MCF 10A (cell line): ENCODE measurements at places on chromosomes 5 and 9.

- no peak for DNase-seq
Measured at GRCh38 chr5:149944666-149945065, at the start of gene PDE6A. Gene PDE6A, minus strand, starts transcription at chr5:149944793. Its CDS starts 120 bp downstream, at chr5:149944673.

- no peak for DNase-seq
Measured at GRCh38 chr9:10095208-10095607, 517.6 kb downstream of the PTPRD start.

GRCh38 chr5:60978968-60979367 lies 34.0 kb downstream of the NDUFAF2 start:
- DNase-seq: no peak

- no peak for DNase-seq
Measured at GRCh38 chr9:22010866-22011625, 1.9 kb upstream of the CDKN2B start.

DNA sequence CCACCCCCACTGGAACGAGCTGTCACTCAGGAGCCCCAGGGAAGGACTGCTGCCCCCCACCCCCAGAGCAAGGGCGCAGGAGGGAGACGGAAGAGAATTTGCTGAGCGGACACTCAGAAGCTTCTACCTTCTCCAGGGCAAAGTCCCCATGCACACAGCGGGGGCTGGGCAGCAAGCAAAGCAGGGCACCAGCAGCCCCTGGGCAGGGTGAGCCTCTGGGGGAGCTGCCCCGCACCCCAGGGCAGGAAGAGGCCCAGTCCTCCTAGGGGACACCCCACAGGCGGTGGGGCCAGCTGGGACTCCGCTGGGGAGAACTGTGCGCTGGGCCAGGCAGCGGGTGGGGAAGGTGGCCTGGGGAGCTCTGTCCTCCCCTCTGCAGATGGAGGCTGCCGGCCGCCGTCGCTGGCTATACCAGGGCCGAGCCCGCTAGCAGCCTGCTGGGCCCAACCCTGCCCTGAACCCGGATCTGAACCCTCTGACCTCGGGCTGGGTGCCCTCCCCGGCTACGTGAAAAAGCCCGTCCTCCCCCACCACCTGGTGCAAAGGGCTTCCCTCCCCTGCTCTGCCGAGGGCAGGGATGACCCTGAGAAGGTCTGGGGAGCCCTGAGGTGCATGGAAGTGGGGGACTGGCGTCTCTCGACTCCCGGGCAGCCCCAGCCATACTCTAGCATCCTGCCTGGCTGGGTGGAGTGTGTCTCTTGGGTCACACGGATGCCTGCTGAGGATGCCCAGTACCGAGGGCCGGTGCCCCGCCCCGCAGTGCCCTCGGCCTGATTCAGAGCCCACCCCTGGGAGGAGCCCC lies 597 bp upstream of the SLC34A3 start:
- DNase-seq: no peak

GRCh38 chr5:29131285-29131684 lies 2062.2 kb upstream of the CDH6 start:
- no peak for DNase-seq

DNA sequence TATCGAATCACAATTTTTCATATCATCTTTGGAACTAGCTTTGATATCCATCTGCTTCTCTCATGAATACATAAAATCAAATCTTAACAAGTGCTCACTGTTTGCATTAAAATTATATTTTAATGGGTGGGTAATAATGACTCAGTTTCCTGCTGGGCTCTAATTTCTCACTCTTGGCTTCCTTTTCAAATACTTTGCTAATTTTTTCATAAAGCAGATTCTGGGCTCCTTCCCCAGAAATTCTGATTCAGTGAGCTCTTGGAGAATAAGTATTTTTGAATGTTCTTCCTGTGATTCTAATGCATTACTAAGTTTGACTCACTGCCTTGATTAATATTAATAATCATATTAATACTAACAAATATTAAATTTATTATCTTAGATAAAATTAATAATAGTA lies 48.9 kb downstream of the YIPF5 start:
- no peak for DNase-seq

- DNase-seq: no peak
Measured at GRCh38 chr9:75666856-75667554, 223.5 kb upstream of the PCSK5 start.

DNA sequence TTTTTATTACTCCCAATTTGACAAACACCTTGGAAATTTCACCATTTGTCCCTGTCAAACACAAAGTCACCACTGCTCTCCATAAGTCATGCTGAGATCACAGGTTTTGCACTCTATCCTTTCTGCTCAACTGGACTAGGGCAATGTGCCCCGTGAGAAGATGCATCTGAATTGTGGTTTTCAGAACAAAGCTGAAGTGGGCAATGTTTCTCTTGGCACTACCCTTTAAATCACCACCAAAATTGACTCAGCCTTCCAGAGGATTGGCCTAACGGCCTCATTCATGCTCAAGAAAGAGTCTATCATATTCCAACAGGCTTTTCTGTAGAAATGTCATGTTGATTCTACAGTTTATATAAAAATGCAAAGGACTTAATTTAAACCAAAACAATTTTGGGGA lies 81.0 kb upstream of the TRIO start:
- peak; percentile 46 for DNase-seq

DNA sequence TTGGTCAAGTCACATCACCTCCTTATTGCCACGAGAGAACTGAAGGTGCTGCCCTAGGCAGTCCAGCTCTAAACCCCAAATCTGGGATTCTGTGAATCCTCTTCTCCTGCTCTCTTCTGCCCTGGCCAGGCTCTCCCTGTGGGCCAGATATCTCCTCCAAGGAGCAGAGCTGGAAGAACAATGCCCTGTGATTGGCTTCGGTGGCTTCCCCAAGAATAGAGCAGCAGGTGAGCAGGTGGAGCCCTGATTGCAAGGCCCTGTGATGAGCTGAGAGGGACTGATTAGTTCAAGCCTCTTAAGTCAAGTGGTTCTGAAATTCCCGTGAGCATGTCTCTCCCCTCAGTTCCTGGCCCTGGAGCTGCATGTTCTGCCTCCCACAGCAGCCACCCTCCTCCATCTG lies 175.3 kb upstream of the BRINP1 start:
- DNase-seq: no peak

GRCh38 chr5:171157775-171158174 lies 151.3 kb upstream of the TLX3 start:
- no peak for DNase-seq

- DNase-seq: no peak
Measured at GRCh38 chr5:135319928-135320606, 79.0 kb downstream of the MACROH2A1 start.

GRCh38 chr9:115386963-115387770 lies 269.2 kb upstream of the TNC start:
- DNase-seq: no peak

- DNase-seq: no peak
Measured at GRCh38 chr5:130777794-130778193, 387.3 kb downstream of the HINT1 start.

DNA sequence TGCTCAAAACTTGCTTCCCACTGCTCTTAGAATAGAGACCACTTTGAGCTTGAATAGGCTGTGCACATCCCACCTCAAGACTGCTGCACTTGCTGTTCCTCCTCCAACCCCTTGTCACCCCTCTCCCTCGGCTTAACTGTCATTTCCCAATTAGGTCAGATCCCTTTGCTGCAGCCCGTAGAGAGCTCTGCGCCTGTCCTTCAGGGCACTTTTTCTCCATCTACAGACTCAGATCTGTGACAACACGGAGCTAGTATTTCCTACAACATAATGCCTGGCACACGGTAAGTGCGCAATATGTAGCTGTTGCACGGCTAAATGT lies 485 bp upstream of the HABP4 start:
- DNase-seq: no peak

GRCh38 chr5:130605234-130605633 lies 559.8 kb downstream of the HINT1 start:
- peak; percentile 42 for DNase-seq

- peak; percentile 46 for DNase-seq
Measured at GRCh38 chr5:95664204-95664786, 17.7 kb downstream of the RFESD start.
